Urothelium cell line (cell line): ENCODE measurements at places on chromosomes 6 and 20.

- no peak for DNase-seq
These were observed 50.9 kb downstream of the MAP7 start for GRCh38 chr6:136499370-136499769.

DNA sequence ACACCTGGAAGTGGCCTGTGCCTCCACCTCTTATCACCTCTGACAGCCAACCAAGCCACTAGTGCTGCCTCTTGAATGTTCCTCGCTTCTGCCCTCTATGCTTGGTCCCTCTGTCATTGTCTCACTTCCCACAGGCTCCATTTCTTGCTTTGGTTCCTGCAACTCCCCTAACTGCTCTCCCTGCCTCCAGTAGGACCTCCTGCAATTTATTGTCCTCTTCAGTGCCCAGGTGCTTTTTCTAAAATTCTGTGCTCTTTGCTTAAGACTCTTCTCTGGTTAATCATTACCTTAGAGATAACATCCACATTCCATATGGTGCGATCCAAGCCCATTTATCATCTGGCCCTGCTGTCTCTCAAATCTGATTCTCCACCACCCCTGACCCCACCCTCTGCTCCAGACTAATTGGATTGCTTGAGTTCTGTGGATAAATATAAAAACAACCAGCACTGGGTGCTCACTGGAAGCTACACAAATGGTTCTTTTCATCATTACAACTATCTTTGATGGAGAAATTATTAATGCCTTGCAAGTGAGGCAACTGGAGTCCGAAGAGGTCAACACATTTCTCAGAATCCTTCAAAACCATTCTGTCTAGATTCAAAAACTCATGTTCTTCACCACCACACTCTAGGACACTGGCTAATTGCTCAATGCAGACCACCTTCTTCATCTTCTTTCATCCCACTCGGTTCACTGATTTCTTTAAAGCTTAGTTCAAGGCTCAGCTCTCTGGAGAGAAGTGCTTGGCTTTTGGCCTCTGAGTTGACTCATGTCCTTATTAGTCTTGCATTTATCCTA, 47.2 kb downstream of the FOXA2 start:
- DNase-seq = no peak

- no peak for DNase-seq
These were observed 131.5 kb downstream of the MACROD2 start for GRCh38 chr20:14126856-14127255.

DNA sequence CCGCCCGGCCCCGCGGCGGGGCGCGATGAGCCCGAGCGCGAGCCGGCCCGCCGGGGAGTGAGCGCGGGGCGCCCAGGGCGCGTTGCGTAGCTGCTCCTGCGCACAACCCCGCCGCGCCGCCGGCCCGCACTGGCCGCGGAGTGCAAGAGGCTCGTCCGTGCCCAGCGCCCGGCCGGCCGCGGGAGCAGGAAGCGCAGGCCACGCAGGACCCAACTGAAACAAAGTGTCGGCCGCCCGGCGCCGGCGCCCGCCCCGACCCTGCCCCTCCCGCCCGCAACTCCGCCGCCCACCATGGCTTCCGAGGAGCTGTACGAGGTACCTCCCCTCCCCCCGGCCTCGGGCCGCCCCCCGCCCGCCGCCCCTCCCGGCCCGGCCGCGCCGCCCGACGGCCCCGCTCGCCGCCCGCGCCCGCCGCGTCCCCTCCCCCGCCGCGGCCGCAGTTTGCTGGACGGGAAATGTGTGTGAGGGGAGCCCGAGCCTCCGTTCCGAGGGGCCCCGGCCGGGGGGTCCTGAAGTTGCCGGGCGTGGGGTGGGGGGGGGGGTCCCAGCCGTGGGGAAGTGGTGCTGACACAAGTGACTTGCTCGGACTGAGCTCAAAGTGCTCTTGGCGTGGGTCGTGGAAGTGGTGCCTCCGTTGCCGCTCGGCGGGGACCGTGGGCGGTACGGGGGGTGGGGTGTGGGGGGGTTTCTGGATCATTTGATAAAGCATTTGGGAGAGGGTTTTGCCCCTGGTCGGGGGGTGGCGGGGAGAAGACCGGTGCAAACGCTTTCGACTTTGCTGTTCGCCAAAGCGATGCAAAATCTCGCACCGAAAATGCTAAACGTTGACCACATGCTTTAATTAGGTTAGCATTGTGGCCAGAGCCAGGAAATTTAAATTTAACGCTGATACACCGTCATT, 539 bp downstream of the CDYL start:
- DNase-seq = peak; percentile 49

- no peak for DNase-seq
These were observed 675.2 kb upstream of the FLRT3 start for GRCh38 chr20:15012566-15012965.

GRCh38 chr20:51609251-51609650, 66.7 kb upstream of the NFATC2 start:
- DNase-seq = no peak
